HFFc6 (cell line): ENCODE measurements at places on chromosomes 16 and 17. TPM values are rescaled to one million over a fixed set of nuclear protein-coding genes. Genes with fewer than 3 reads are reported as not detected.

ARHGDIG gene
- not detected in 3 replicates for total RNA-seq

UBE2Z gene
- 114 to 124 TPM (median 123 TPM) in 3 replicates for total RNA-seq

AATK gene
- 0.19 to 0.85 TPM (median 0.29 TPM) in 3 replicates for total RNA-seq

C16orf92 gene
- total RNA-seq, result not detected in 3 replicates

PTX4 gene
- total RNA-seq, result 0.21 to 0.24 TPM in 2 of 3 replicates, not detected in the other

CCL2 gene
- total RNA-seq, result 30.7 to 66.7 TPM (median 52.1 TPM) in 3 replicates

SEPTIN12 gene
- not detected in 3 replicates for total RNA-seq

RGS11 gene
- total RNA-seq, result 2.0 and 2.5 TPM in 2 replicates

GRCh38 chr17:27521281-27522027 is 65.2 kb downstream of the KSR1 start:
- peaks cover 3% of the 10 kb centered on the region for H3K4me1 ChIP-seq
- H3K4me3 ChIP-seq, result no peak overlapping the region
- H3K27ac ChIP-seq, result no peak overlapping the region
- peaks cover 13% of the 10 kb centered on the region for H3K27me3 ChIP-seq
- DNase-seq, result no peak
- H3K36me3 ChIP-seq, result no peaks in the 10 kb centered on the region

- no peak overlapping the region for H3K4me3 ChIP-seq
- DNase-seq, result no peak
- no peaks in the 10 kb centered on the region for H3K36me3 ChIP-seq
Measured at GRCh38 chr17:78937561-78937960, 12.4 kb upstream of the TIMP2 start.

- no peak overlapping the region for H3K4me3 ChIP-seq
- H3K27me3 ChIP-seq, result peaks cover 2% of the 10 kb centered on the region; the same call in 1 of the 2 replicates
- H3K4me1 ChIP-seq, result peaks cover 18% of the 10 kb centered on the region
- H3K27ac ChIP-seq, result no peak overlapping the region
- no peaks in the 10 kb centered on the region for H3K36me3 ChIP-seq
Measured at GRCh38 chr17:81404558-81405165, 9.4 kb downstream of the BAHCC1 start.

- no peak overlapping the region for H3K4me3 ChIP-seq
- no peak overlapping the region for H3K27ac ChIP-seq
- DNase-seq, result no peak
- peaks cover 2% of the 10 kb centered on the region; the same call in 1 of the 2 replicates for H3K27me3 ChIP-seq
- peaks cover 16% of the 10 kb centered on the region for H3K36me3 ChIP-seq
Measured at GRCh38 chr16:69118468-69118867, 13.0 kb downstream of the HAS3 start.

GRCh38 chr17:20008242-20009051 is 712 bp upstream of the SPECC1 start:
- peaks cover 12% of the 10 kb centered on the region for H3K4me1 ChIP-seq
- H3K27ac ChIP-seq, result no peak overlapping the region
- peaks cover 27% of the 10 kb centered on the region for H3K27me3 ChIP-seq
- DNase-seq, result no peak
- peak overlapping the region; percentile 92 for H3K4me3 ChIP-seq

DNA sequence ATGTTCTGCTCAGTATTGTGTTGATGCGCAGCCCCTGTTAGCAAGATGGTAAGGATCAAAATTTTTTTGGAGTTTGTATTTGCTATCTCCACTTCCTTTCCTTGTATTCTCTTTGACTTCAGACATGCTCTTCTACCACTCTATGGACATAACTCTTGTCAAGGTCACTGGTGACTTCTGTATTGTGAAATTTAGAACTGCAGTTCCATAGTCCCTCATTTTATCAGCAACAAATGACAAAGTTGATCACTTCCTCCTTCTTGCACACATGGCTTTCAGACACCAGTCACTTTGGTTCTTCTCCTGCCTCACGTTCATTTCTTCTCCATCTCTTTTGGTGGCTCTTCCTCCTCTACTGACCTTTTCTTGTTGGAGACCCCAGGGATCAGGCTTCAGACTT is 21.1 kb downstream of the COX11 start:
- peaks cover 38% of the 10 kb centered on the region for H3K36me3 ChIP-seq
- DNase-seq, result no peak
- H3K4me1 ChIP-seq, result peaks cover 30% of the 10 kb centered on the region

DNA sequence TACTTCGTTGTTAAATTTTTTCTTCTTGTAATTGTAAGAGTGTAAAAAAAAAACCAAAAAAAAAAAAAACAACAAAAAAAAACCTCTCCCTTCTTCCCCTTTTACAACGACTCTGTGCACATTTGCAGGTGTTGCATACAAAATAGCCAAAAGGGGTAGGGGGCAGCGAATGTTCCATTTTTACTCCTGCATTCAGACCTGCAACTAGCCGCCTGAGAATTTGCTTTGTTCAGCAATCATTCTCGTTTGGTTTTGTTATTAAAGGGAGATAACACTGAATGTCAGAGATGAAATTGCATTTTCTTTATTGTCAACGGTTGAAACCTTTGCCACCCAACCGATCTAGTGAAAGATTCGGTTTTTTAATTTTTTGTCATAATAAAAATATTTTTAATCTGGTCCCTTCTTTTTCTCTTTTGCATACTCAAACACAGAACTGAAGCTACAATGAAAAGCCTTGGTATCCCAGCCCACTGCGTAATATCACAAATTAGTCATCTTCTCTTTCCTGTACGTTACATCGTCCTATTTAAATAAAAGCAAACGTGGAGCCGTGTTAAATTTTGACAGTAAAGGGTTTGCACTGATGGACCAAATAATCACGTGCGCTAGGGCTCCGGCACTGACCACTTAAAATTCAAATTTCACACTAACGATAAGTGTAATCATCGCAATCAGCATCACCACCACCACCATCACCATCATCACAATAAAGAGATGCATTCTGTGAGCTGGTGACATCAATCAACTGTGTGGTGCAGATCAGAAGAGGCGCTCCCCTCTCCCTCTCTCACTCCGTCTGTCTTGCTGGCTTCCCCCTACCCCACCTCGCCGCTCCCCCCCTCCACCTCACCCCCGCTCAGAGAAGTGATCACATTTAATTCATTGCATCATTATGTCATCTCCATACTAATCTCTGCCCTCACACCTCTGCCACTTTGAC is 406.2 kb upstream of the PSMD7 start:
- H3K4me1 ChIP-seq, result no peaks in the 10 kb centered on the region
- no peak overlapping the region for H3K27ac ChIP-seq
- H3K4me3 ChIP-seq, result no peak overlapping the region
- H3K27me3 ChIP-seq, result peaks cover 19% of the 10 kb centered on the region
- no peak for DNase-seq

- no peak overlapping the region for H3K27ac ChIP-seq
- no peak for DNase-seq
- no peak overlapping the region for H3K4me3 ChIP-seq
- H3K4me1 ChIP-seq, result no peaks in the 10 kb centered on the region
- peaks cover 16% of the 10 kb centered on the region for H3K27me3 ChIP-seq
- no peaks in the 10 kb centered on the region for H3K36me3 ChIP-seq
Measured at GRCh38 chr17:27743281-27743885, 56.9 kb downstream of the NOS2 start.

DNA sequence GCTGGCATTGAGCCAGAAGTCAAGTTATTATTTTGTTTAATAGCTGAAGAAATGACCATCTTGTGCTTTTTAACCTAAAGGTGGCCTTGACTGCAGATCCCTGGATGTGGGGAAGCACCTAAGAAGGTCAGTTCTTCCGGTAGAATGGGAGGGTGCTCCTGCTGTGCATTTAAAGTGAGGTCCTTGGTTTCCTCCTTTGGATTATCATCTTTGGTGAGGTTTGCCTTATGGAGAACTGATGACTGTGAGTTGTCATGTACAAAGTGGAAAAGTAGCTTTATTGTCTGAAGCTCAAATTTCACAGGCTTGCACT is 66.5 kb downstream of the PCTP start:
- no peak overlapping the region for H3K27ac ChIP-seq
- no peak for DNase-seq
- H3K4me1 ChIP-seq, result no peaks in the 10 kb centered on the region; the same call in 1 of the 2 replicates

GRCh38 chr17:34974794-34975785 is 5.2 kb upstream of the LIG3 start:
- H3K27ac ChIP-seq, result no peak overlapping the region
- peaks cover 28% of the 10 kb centered on the region for H3K4me1 ChIP-seq
- no peak overlapping the region for H3K4me3 ChIP-seq
